ENCODE measurements at places on chromosomes 3 and 15.

- DNase-seq, result no peak
Measured at GRCh38 chr15:95635666-95636065, 694.8 kb upstream of the NR2F2 start.

DNA sequence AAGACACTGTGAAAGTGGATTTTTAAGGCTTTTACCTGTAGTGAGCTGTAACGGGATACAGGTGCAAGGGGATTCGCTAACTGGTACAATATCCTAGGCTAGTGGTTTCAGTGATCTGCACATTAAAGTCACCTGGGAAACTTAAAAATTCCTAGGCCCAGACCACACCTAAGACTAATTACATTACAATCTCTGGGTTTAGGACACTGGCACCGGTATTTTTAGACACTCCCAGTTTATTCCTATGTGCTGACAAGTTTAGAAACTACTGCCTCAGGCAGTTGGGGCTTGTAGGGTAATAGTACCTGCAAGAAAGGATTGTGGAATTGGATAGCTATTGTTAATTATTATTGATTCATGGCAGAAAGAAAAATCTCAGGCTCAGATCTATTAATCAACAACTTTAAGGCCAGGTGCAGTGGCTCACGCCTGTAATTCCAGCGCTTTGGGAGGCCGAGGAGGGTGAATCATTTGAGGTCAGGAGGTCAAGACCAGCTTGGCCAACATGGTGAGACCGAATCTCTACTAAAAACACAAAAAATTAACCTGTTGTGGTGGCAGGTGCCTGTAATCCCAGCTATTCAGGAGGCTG is 50.4 kb upstream of the CASR start:
- no peak for DNase-seq

- DNase-seq, result no peak
Measured at GRCh38 chr3:22729212-22729611, 473.9 kb upstream of the UBE2E2 start.

- no peak for DNase-seq
Measured at GRCh38 chr15:67935244-67935643, 95.4 kb upstream of the RNU6-1 start.

DNA sequence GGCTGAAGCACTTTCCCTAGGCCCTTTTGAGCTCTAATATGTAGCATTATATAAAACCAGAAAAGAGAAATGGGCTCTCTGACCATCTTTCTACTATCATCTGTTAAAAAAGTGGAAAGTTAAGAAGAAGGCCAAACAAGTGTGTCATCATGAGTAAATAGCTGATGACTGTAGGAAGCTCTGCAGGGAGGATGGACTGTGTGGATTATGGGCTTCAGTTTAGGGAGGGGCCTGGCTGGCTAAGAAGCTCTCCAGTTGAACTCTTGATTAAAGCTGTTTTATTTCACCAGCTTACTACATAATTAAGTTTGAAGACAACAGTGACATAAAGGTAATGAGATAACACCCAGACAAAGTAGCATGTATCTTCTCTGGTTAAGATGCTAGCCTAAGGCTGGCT is 30.6 kb downstream of the INTS14 start:
- DNase-seq, result no peak

GRCh38 chr3:166425900-166426611 is 588.8 kb upstream of the BCHE start:
- DNase-seq, result no peak

DNA sequence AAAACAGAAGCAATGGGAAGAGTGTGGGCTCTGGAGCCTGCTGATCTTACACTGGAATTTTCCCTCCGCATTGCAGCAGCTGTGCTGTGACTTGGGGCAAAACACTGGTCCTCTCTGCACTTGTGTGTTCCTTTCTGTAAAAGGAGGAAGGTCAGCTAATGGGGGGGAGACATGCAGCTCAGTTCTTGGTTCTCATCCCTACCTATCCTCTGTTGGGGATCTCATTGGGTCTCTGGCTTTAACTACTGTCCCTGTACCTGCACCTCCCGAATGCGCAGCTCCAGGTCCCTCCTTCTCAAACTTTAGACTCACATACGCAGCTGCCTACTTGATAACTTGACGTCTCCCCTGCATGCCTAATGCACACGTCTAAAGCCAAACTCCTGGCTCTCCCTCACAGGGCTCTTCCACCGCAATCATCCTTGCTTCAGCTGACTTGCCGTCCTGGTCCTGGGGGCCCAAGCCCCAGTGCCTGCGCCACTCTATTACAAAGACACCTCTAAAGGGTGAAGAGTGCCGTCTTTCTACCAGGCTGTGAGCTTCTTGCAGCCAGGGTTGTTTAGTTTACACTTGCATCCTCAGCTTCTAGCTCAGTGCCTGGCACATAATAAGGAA is 5.9 kb upstream of the TMEM44 start:
- no peak for DNase-seq

GRCh38 chr3:102176333-102177050 is 258.3 kb upstream of the ZPLD1 start:
- DNase-seq, result no peak

GRCh38 chr15:75178938-75179745 is 22.5 kb upstream of the C15orf39 start:
- DNase-seq, result no peak

- no peak for DNase-seq
Measured at GRCh38 chr15:70376031-70376928, 278.6 kb upstream of the TLE3 start.

DNA sequence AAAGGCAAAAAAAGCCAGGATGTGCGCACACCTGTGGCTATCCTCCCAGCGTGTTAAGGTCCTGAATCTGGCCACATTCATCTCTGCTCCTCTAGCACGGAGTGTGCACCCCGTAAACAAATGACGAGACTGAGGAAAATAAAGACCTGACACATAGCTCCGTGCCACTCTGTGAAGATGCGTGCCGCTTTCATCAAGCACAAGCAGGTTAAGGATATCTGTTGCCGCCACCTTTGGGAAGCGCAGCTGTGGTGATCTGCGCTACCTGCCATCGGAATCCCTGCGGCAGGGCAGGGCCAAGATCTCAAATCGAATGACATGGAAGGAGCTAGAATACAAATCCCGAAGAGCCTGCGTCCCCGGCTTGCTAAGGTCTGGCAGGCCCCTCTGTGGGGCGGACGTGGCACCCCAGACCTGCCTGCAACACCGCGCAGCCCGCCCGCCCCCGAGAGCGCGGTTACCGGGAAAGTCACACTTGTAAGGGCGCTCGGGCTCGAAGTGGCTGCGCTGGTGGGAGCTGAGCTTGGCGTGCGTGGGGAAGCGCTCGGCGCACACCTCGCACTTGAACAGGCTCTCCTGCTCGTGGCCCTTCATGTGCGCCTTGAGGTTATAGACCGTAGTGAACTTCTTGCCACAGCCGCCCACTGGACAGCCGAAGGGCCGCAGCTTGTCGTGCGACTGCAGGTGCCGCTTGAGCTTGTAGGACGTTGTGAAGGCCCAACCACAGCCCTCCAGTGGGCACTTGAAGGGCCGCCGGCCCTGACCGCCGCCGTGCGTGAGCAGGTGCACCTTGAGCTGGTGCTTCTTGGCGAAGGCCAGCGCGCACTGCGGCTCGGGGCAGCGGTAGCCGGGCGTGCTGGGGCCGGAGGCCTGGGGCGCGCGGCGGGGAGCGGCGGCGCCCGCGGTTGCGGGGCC is 936 bp downstream of the ZXDC start:
- no peak for DNase-seq

GRCh38 chr3:40583691-40584090 is 58.9 kb downstream of the ZNF621 start:
- no peak for DNase-seq

- DNase-seq, result no peak
Measured at GRCh38 chr3:32383136-32383711, 8.4 kb upstream of the CMTM7 start.

DNA sequence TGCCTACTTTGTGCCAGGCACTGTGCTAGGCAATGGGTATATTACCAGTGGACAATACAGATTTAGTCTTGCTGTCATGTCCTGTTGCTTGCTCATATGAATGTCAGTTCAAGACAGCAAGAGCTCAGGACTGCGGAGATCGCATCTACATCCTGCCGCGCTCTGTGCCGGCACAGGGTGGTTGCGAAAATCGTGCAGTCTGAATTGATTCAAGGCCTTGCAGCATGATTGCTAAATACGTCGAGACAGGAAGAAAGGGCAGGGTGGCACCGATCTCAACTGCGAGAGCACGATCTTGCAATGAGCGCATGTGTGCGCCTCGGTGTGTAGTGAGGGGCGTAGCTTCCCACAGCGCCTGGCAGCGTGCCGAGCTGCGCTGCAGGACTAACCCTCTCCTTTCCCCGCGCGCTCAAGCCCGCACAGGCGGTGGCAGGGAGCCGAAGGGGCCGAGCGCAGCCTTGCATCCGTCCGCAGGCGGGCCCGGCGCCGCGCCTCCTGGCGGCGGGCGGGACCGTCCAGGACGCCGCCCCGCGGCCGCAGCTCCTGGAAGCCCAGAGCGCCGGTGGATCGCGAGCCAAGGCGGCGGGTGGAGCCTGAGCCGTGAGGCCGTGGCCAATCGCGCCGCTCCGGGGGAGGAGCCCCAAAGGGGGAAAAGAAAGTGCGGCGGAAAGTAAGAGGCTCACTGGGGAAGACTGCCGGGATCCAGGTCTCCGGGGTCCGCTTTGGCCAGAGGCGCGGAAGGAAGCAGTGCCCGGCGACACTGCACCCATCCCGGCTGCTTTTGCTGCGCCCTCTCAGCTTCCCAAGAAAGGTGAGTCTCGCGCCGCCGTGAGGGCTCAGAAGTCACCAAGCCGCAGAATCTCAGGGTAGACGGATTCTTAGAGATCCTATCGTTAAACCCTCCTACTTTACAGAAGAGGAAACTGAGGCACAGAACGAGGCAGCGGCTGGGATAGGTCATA is at the start of gene IL1RAP:
IL1RAP (plus strand) TSS at position 677 of the 962 bp plus-strand sequence. CDS start 50,205 bp downstream, outside the sequence.
- peak; percentile 79 for DNase-seq

- no peak for DNase-seq
Measured at GRCh38 chr15:95027981-95028380, 796.6 kb downstream of the MCTP2 start.

- no peak for DNase-seq
Measured at GRCh38 chr15:88440021-88440420, 27.2 kb downstream of the MRPL46 start.

GRCh38 chr3:137121704-137122314 is 164.0 kb downstream of the IL20RB start:
- DNase-seq, result peak; percentile 19

- no peak for DNase-seq
Measured at GRCh38 chr3:129393271-129393670, 35.2 kb downstream of the EFCAB12 start.

GRCh38 chr3:126618021-126618420 is 36.9 kb downstream of the TXNRD3 start:
- no peak for DNase-seq

- no peak for DNase-seq
Measured at GRCh38 chr3:171845481-171846284, 2.5 kb downstream of the TMEM212 start.

- DNase-seq, result no peak
Measured at GRCh38 chr3:10554746-10555145, 49.4 kb upstream of the ATP2B2 start.

DNA sequence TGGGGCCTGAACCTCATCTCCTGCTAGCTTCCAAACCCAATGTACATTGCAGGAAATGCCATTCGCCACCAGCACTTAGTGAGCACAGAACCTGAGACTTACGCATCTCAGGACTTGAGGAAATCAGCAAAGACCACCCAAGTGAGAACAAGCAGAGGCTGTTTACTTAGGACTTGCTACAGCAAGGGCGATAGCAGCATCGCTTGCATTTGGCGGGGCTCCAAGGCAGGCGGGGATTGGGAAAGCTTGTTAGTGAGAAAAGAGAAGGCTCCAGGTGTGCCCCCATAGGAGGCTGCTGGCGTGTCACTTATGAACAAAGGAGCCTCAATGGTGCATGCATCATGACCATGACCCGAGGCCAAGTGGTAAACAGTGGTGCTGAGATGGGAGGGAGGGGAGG is 19.7 kb downstream of the SLC6A20 start:
- DNase-seq, result no peak

GRCh38 chr3:122253581-122253980 is 70.1 kb downstream of the CASR start:
- no peak for DNase-seq

GRCh38 chr3:159632128-159632527 is 356.5 kb upstream of the IL12A start:
- no peak for DNase-seq

DNA sequence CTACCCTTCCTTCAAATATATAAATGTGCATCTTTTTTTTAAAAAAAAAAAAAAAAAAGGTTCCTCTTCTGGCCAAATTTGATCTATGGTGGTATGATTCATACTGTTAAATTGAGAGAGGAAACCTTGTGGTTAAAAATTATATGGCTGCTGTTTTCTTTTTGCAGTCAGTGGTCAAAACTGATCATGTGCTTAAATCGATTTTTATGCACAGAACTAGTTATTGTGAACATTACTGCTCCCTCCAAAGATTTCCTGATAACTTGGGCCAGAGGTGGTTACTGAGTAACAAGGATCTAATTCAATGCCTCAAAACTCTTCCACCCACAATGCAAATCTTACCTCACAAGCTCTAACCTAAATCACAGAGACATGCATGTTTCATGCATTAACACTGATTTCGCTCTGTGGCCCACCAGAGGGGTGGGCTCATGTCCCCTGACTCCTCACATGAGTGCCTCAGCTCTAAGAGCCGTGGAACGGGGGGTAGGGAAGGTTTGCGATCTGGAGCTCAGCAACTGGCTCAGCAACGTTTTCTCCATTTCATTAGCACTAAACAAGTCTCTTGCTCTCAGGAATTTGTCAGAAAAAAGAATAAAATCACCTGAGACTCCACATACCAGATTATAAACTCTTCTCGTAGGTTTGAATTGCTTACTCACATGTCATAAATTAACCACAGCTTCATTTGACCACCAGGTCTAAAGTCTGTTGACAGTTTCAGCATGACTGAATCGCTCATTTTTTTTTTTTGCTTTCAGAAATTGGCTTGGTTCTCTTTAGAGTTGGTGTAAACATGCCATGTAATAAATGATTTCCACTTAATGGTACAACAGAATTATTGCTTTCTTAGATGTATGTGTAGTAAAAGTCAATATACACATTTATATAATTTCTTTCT is 280.4 kb downstream of the CD47 start:
- no peak for DNase-seq

DNA sequence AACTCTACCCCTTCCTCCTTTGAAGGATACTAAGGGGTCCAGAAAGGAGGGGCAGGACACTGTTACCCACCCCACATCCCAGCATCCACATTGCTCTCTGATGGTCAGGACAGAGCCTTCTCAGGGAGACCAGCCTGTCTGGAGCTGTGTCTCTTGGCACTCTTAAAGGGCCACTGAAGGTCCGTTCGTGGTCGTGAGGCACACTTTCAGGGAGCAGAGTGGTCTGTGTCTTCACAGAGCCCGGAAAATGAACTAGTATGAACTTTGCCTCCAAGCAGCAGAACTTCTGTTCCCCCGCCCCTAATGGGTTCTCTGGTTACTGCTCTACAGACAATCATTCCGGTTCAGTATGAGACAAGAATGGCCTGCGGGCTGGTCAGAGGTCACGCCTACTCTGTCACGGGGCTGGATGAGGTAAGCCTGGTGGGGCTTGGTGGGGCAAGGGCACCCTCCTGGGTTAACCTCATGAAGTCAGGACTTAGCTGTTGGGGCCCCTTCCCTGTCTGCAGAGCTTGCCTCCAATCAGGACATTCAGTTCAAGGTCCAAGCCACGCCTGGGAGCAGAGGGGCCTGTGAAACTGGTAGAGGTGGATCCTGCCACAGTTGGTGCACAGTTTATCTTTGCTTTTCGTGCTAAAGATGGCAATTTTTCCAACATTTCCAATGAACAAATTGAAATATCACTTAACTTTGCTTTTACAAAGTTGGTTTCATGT is 33.2 kb downstream of the CAPN3 start:
- DNase-seq, result no peak

GRCh38 chr3:140384028-140384771 is 293.7 kb upstream of the TRIM42 start:
- DNase-seq, result no peak

All from stimulated activated naive CD4-positive, alpha-beta T cell (primary cell).